ENCODE measurements at places on chromosomes 7 and 10.

DNA sequence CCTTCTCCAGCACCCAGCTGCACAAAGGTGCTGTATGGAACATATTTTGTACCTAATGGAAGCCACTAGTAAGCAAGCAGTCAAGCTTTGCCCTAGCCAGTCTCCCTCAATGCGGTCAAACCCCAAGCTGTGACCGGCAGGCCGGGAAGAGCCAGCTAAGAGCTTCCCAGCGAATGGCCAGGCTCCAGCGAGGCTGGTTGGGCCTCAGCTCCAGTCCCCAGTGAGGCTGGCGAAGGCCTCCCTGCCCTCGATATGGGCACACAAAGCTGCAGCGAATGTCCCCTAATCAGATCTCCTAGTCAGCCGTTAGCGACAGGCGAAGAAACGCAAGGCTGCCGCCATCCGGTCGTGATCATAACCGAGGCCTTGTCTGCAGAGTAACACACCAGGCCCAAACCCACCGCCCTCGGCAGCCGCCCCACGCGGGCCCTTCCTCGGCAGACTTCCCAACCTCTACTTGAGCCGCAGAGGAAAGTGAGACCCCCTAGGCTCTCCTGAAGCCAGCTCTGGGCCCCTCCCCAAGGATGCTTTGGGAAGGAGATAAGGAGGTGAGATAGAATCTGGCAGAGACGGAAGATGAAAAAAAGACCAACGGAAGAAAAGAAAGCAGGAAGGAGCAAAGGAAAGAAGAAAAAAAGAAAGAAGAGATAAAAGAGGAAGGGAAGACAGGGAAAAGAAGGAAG, 3.1 kb upstream of the HOXA9 start:
- no peak for DNase-seq

DNA sequence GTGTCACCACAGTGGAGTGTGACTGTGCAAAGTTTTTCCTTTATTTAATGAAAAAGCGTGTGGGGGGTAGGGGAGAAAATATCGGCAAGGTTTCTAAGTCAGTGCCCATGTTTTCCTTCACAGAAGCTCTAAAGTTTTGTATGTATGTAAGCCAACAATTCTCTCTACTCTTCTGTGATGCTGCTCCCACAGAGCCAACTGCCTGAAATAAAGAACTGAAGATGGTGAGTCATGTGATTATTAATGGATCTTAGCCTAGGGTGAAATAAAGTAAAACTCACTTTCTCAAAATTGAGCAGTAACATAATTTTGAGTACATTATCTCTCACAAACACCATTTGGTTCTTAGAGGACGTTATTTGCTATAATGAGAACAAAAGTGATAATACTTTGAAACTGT, 143.7 kb downstream of the ELMO1 start:
- DNase-seq: no peak

GRCh38 chr7:43201912-43202311, 89.5 kb downstream of the HECW1 start:
- DNase-seq: no peak

DNA sequence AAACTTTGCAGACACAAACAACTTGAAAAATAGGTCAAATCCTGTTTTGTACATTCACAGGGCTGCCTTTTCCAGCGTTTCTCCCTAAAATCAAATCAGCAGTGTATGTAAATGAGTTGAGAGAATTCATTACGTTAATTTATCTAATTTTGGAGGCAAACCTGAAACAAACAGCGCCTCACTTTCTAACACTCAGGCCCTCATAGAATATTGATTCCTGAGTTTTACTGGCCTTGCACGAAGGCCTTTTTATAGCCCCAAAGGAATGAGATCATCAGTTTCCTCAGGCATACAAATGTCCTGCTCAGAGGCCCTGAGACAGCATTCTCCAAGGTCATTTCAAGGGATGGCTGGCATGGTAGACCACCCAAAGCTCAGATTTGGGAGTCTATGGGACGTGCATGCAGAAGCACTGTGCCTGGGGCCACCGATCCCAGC, 131.7 kb upstream of the CHST15 start:
- no peak for DNase-seq

GRCh38 chr7:47677664-47678063, 95.8 kb upstream of the TNS3 start:
- DNase-seq: no peak
